RWPE2 (cell line): ENCODE measurements at places on chromosomes 1 and 21.

DNA sequence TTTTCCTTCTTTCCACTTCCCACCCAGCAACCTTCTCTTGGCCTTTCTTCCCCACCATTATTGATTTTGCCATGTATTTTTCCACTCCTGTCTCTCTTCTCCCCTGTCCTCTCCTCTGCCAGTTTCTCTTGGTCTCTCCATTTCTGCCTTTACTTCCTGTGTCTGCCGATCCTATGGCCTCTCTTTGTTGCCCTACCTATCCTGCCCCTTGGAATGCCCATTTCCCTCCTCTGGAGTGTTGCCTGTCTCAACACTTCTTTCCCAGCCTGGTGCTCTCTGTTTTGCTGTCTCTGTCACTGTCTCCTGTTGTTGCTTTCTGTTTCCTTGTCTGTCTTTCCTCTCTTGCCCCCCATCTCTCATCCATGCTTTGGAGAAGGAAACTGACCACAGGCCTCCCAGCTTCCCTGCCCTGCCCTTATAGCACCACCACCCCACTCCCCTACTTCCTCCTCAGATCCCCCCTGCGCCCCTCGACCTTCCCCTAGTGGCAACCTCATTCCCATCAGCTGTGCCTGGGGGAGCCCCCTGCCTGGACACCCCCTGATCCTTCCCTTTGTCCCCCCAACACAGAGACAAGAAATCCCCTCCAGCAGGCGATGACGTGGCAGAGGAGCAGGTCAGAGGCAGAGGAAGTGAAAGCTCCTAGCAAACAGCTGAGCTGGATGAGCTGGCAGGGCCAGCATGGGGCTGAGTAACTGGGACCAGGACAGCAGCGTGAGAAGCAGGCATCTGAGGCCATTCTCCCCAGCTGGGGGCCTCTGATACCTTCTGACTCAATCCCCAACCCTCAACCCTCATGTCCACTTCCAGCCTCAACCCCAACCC, 6.6 kb upstream of the ETV3L start:
- DNase-seq: no peak

- DNase-seq: no peak
These were observed 125.3 kb downstream of the RPS6KC1 start for GRCh38 chr1:213176341-213176740.

DNA sequence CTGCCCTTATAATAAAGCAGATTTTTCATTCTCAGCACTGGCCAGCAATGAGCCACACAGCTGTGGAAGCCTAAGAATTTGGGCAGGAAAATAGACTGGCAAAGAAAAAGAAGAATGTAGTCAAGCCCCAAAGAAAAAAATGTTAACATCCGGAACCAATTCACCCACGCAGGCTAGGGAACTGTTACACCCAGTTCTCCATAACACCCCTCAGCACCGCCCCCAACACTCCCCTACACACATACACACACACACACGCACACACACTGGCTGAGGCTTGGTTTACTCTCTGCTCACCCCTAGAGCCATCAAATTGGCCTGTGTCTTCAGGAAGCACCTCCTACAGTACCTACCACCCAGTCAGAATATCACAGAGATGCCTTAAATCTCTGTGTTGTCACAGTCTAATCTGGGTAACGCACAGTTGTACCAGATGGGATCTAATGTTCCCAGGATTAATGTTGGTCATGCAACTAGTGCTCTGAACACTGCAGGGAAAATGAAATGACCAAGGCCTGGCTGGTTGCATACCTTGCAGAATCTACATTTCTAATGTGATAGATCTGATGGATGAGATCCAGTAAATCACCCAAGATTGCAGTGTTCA, 14.5 kb downstream of the TBX15 start:
- DNase-seq: no peak

DNA sequence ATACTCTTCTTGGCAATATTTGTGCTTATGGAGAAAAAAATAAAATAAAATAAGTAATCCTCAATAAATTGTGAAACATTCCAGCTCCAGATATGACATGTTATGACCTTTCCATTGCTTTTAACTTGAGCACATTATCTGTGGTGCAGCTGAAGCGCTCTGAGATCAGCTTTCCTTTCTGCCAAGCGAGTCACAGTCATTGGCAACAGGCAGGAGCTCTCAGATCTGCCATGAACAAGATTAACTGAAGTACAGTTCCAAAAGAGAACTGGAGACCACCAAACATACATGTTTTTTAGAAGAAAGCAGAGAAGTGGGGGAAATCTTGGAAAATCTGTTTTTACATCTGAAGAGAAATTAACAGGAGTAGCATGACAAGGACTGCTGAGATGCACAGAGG, 89.2 kb upstream of the DSCAM start:
- DNase-seq: no peak

DNA sequence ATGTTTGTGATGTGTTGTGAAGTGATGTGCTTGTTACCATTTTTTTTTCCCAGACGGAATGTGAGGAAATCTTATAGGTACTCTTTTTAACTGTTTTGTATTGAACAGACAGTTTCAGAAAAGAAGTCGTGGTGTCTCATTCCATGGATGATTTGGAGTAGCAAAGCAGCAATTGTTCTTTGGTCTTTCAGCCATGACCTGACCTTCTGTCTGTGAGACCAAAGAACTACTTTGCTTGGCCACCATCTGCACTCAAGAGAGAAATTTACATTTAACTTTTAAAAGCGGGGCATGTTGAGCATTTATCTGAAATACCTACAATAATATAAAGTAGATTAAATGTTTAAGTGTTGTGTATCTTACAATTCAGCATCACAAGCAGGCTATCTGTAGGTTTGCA, 90.2 kb downstream of the SDCCAG8 start:
- DNase-seq: no peak

- DNase-seq: no peak
These were observed 2.5 kb downstream of the CNR2 start for GRCh38 chr1:23910553-23911246.

GRCh38 chr1:228917342-228917741, 182.1 kb downstream of the RHOU start:
- DNase-seq: no peak

- no peak for DNase-seq
These were observed 255.7 kb downstream of the DISC1 start for GRCh38 chr1:231882333-231882732.

- peak; percentile 80 for DNase-seq
These were observed 6.8 kb upstream of the IL24 start for GRCh38 chr1:206890125-206891060.
